ENCODE measurements at places on chromosomes 6 and 20. TPM values are rescaled to one million over a fixed set of nuclear protein-coding genes. Genes with fewer than 3 reads are reported as not detected.

- H3K36me3 ChIP-seq, result peaks cover 51% of the 10 kb centered on the region
- no peak for DNase-seq
- peaks cover 74% of the 10 kb centered on the region for H3K4me1 ChIP-seq
- no peaks in the 10 kb centered on the region for H3K27me3 ChIP-seq
- peak overlapping the region; percentile 64 for H3K27ac ChIP-seq
- H3K4me3 ChIP-seq, result peak overlapping the region; percentile 21
Measured at GRCh38 chr6:11330413-11330760, 97.9 kb upstream of the NEDD9 start.

DNA sequence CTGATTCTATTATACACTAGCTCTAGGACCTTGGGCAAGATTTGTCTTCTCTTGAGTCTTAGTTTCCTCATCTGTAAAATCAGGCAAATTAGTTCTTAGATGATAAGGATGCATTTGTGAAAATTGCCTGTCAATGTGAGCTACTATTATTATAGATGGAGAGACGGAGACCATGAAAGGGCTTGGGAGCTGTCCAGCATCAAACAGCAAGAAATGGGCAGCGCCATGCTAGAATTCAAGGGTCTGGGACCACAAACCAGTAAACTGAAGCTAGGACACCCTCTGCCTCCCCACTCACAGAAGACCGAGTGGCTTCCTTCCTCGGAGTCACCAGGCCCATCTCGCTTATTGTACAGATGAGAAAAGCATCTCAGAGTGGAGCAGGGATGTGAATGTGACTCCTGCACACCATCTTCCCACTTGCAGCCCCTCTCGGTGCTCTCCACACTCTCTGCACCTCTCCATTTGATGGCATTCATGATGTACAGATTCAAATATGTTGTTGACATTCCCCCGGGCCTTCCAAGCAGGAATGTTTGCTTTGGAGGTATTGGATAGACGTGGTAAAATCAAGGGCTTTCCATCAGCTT lies 24.1 kb upstream of the BPIFA3 start:
- no peaks in the 10 kb centered on the region for H3K36me3 ChIP-seq
- H3K4me3 ChIP-seq, result no peak overlapping the region
- DNase-seq, result no peak
- H3K27ac ChIP-seq, result no peak overlapping the region

DNA sequence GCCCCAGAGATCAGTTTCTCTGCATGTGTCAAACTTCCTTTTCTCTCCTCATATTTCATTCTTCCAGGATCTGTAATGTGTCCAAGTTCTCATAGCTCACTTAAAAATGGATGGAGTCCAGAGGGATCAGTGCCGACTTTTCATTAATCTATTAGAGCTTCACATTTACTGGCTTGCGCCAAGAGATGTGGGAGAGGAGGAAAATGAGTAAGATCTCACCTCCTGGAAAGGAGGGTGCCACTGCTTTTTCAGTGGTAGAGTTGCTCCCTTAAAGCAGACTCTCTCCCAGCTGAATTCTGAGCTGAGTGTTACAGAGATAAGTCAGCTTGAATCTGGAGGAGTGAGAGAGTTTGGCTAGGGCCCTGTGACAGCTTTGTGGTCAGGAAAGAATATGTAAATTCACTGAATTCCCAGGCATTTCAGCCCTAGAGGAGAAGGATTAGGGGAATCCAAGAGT lies 175.9 kb downstream of the SOX4 start:
- DNase-seq, result no peak
- no peaks in the 10 kb centered on the region for H3K36me3 ChIP-seq
- H3K27me3 ChIP-seq, result peaks cover 4% of the 10 kb centered on the region
- no peak overlapping the region for H3K4me3 ChIP-seq

GRCh38 chr20:49674383-49675352 lies 39.0 kb downstream of the B4GALT5 start:
- H3K4me3 ChIP-seq, result no peak overlapping the region
- no peak overlapping the region for H3K27ac ChIP-seq
- DNase-seq, result no peak

- H3K4me3 ChIP-seq, result no peak overlapping the region
- H3K4me1 ChIP-seq, result no peaks in the 10 kb centered on the region
- peaks cover 3% of the 10 kb centered on the region for H3K27me3 ChIP-seq
- H3K27ac ChIP-seq, result no peak overlapping the region
- no peaks in the 10 kb centered on the region for H3K36me3 ChIP-seq
Measured at GRCh38 chr6:151196555-151196954, 43.2 kb upstream of the AKAP12 start.

- peaks cover 37% of the 10 kb centered on the region for H3K36me3 ChIP-seq
- peaks cover 22% of the 10 kb centered on the region for H3K4me1 ChIP-seq
Measured at GRCh38 chr6:149037051-149037671, 280.4 kb upstream of the TAB2 start.

DNA sequence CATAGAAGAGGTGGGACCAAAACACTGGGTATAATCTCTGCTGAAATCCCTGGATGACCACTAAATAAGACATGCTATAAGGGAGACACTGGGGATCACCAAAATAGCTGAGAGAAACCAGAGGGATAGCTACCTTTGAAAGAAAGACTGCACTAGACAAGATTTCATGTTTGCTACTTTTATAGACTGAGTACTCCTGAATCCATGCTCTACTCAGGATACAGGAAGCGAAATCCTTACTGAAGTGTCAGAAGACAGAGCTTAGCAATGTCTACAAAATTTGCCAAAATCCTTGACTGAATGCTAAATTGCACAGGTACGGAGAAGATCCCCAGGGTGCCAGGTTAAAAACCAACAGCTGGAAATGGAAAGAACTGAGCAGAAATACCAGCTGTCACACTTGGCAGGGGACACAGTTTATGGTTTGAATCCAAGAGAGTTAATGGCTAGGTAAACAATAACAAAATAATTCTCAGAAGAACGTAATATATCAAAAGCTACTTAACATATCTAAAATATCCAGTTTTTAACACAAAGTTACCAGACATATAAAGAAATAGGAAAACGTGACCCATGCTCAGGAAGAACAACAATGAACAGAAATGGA lies 125.4 kb downstream of the MAN1A1 start:
- H3K4me3 ChIP-seq, result no peak overlapping the region
- H3K27ac ChIP-seq, result no peak overlapping the region
- H3K36me3 ChIP-seq, result peaks cover 2% of the 10 kb centered on the region

DNA sequence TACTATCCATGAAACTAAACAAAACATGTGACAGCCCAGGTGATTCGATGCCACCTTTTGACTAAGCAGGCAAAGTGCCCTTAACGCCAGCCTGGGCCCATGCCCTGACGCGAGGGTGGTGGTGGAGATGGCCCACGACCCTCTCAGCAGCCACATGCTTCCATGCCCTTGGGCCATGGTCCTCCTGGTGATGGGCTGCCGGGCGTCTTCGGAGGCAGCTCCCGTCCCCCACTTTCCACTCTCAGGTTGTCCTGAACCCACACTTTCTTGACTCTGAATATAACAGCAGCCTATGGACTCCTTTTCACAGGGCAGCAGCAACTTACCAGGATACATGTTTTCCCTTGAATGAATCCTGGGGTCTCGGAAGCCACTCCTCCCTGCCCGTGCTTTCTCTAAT lies 33.6 kb downstream of the TMEM242 start:
- H3K4me1 ChIP-seq, result no peaks in the 10 kb centered on the region
- H3K36me3 ChIP-seq, result peaks cover 32% of the 10 kb centered on the region
- H3K27me3 ChIP-seq, result no peaks in the 10 kb centered on the region
- no peak overlapping the region for H3K27ac ChIP-seq

GRCh38 chr6:138182939-138183789 lies 21.4 kb downstream of the ARFGEF3 start:
- no peaks in the 10 kb centered on the region for H3K36me3 ChIP-seq
- no peak overlapping the region for H3K27ac ChIP-seq
- H3K4me3 ChIP-seq, result no peak overlapping the region

GRCh38 chr20:21270806-21271205 lies 32.3 kb upstream of the XRN2 start:
- no peak overlapping the region for H3K27ac ChIP-seq
- H3K27me3 ChIP-seq, result peaks cover 9% of the 10 kb centered on the region
- H3K36me3 ChIP-seq, result no peaks in the 10 kb centered on the region

DNA sequence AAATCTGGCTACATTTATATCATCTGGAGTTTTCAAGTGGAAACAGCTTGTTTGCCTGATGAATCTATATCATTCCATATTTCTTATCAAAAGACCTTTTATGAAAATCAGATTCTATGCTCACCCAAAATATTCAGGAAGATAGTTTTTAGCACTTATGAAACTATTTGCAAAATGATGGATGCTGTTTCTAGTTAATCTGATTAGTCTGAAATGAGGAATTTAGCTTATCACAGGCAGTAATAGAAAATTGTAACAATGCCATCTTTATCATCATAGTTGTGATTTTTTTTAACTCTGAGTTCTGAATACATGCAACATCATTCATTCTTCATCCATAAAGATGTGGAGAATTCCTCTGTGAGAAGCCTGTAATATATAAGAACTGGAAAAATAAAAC lies 229.7 kb downstream of the PLCB1 start:
- H3K27ac ChIP-seq, result no peak overlapping the region
- no peak for DNase-seq
- H3K4me1 ChIP-seq, result no peaks in the 10 kb centered on the region
- H3K27me3 ChIP-seq, result no peaks in the 10 kb centered on the region
- H3K4me3 ChIP-seq, result no peak overlapping the region

DNA sequence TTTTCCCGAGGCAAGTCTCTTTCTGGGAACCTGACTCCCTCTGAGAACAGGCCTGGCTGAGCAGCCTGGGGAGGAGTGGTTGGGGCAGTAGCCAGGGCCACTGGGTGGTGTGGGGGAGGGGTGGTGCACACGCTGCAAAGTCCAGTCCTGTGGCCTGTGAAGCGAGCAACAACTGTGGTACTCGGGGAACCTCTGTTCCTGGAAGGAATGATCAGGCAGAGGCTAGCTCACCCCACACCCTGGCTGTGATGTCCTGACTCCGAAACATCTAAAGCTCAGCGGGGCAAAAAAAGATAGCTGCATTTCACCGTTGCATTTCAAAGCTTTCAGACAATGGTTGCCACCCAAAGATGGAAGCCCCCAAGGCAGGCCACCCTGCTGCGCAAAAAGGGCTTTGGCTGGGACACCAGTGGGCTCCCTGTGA lies 25.5 kb downstream of the PCK1 start:
- no peaks in the 10 kb centered on the region for H3K36me3 ChIP-seq
- DNase-seq, result no peak
- peaks cover 39% of the 10 kb centered on the region for H3K27me3 ChIP-seq
- no peak overlapping the region for H3K4me3 ChIP-seq

DNA sequence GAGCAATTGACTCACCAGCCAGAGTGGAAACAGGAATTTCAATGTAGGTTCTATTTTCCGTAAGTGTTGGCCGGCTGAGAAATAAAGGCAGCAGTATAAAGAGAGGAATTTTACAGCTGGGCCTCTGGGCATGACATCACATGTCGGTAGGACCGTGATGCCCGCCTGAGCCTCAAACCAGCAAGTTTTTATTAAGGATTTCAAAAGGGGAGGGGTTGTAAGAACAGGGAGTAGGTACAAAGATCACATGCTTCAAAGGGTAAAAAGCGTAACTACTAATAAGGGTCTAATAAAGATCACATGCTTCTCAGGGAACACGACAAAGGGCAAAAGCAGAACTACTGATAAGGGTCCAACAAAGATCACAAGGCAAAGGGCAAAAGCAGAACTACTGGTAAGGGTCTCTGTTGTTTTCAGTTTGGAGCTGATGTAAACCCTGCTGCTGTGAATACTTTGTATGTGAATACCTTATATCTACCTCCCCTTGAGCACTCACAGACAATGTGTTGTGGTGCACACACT lies 9.0 kb upstream of the TULP4 start:
- peaks cover 28% of the 10 kb centered on the region for H3K36me3 ChIP-seq
- peaks cover 4% of the 10 kb centered on the region for H3K4me1 ChIP-seq
- no peaks in the 10 kb centered on the region for H3K27me3 ChIP-seq
- no peak overlapping the region for H3K27ac ChIP-seq
- H3K4me3 ChIP-seq, result no peak overlapping the region
- no peak for DNase-seq

DNA sequence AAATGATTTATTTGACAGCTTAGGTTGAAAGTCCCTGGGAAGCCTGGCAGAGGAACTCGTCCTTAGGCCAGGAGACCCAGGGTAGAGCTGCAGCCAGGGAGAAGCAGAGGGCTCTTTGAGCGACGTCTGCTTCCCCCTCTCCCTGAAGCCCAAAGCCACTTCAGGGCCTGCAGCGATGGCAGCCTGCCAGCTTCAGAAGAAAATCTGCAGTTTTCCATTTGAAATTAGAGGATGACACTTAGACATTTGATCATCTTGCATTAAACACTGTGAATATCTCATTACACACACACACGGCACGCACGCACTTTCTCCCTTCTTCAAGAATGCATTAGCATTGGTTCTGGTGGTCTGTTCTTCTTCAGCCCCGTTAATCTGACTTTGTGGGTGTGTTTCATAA lies 96.5 kb downstream of the PLEKHG1 start:
- no peak for DNase-seq
- H3K27ac ChIP-seq, result peak overlapping the region; percentile 32
- peaks cover 94% of the 10 kb centered on the region for H3K4me1 ChIP-seq
- H3K27me3 ChIP-seq, result no peaks in the 10 kb centered on the region
- H3K4me3 ChIP-seq, result no peak overlapping the region
- H3K36me3 ChIP-seq, result peaks cover 31% of the 10 kb centered on the region

- H3K27ac ChIP-seq, result no peak overlapping the region
- peaks cover 48% of the 10 kb centered on the region for H3K4me1 ChIP-seq
- DNase-seq, result no peak
- H3K27me3 ChIP-seq, result peaks cover 8% of the 10 kb centered on the region
- no peak overlapping the region for H3K4me3 ChIP-seq
- H3K36me3 ChIP-seq, result no peaks in the 10 kb centered on the region
Measured at GRCh38 chr6:160462116-160462515, 113.9 kb downstream of the SLC22A3 start.

DNA sequence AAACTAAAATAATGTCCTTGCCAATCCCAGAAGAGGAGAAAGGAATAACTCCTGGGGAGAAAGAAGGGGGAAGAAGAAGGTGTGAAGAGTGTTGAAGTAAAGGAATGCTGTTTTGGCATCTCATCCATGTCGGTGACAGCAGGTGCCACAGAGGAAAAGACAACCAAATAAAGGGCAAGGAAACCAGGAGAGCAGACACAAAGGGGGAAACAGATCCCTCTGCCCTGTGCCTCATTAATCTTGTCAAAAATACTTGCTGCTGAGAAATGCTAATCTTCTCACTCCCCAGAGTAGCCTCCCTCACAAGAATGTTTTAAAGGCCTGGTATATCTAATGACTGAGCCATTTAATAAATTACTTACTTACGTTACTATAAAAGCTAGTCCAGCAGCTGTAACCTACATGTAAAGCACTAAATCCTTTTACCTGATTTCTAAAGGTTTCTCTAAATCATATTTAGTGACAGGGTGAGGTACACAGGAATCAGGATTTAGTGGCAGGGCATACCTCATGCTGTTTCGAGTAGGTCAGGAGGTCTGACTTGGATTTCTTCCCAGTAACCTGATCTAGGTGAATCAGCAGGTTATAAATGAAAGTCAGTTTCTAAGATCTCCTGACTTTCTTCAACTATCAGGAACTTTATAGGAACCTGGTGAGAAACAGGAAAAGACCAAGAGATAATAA lies 377.1 kb downstream of the CENPW start:
- H3K4me3 ChIP-seq, result no peak overlapping the region
- H3K4me1 ChIP-seq, result no peaks in the 10 kb centered on the region
- no peak for DNase-seq
- no peaks in the 10 kb centered on the region for H3K27me3 ChIP-seq

The SUMO4 gene
- 7.9 TPM for total RNA-seq

The NMBR gene
- not detected for total RNA-seq

The LHFPL5 gene
- total RNA-seq, result not detected

The ARMC12 gene
- 0.89 TPM for total RNA-seq

The GPR6 gene
- not detected for total RNA-seq

The SDCBP2 gene
- 0.51 TPM for total RNA-seq

The GJA10 gene
- total RNA-seq, result not detected

The PLCB4 gene
- total RNA-seq, result not detected

The EYS gene
- not detected for total RNA-seq

The TMEM217 gene
- total RNA-seq, result 0.54 TPM

The C20orf202 gene
- total RNA-seq, result not detected

The FLRT3 gene
- total RNA-seq, result not detected

The IRF4 gene
- 417 TPM for total RNA-seq

Measured in activated B cell treated with CpG ODN at 0.5 μM for 24 hours (primary cell).